CD4-positive, alpha-beta T cell treated with Interleukin-6 at 100 ng/mL for 8 hours (primary cell): ENCODE measurements at places on chromosomes 4 and X.

DNA sequence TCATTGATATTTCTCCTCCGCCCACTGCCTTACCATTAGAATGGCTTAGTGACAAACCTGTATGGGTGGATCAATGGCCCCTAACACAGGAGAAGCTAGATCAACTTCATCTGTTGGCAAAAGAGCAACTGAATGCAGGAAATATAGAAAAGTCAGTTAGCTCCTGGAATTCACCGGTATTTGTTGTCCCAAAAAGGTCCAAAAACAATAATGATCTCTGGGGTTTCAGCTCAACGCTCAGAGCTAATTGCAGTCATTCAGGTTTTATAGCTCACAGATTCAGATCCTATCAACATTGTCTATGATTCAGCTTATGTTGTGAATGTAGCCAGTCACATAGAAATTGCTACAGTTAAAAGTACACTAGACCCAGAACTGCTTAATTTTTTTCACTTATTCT lies 124.0 kb upstream of the ZCCHC13 start:
- DNase-seq: no peak

GRCh38 chr4:181219783-181220416 lies 1023.3 kb upstream of the TENM3 start:
- DNase-seq: no peak

- no peak for DNase-seq
Observed at GRCh38 chr4:7189475-7190277, 2.7 kb upstream of the SORCS2 start.

GRCh38 chr4:55965585-55965984 lies 16.8 kb downstream of the CEP135 start:
- DNase-seq: no peak

- DNase-seq: no peak
Observed at GRCh38 chrX:67582436-67582835, 38.6 kb downstream of the AR start.
